SJCRH30 (cell line): ENCODE measurements at places on chromosomes 16 and 17.

DNA sequence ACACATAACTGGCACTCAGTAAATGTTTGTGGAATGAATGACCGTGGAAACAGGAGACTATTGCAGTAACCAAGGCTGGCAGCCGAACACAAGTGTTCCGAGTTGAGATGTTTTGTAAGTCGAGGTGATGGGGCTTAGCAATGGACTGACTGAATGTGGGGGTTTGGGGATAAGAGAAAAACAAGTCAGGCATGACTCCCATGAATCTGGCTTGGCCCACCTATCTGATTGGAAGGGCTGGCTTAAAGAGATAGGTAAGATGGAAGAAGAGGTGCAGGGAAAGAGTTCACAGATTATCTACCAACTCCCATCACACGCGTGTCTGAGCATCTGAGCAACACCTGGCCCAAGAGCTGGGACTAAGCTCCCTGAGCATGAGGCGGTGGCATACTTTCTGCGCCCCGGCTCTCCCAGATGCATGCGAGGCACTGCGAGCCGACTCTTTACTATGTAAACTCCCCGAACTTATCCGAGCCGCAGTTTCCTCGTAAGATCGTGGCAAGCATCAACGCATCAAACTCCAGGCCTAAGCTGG is 539 bp downstream of the IFT20 start:
- no peak for DNase-seq

DNA sequence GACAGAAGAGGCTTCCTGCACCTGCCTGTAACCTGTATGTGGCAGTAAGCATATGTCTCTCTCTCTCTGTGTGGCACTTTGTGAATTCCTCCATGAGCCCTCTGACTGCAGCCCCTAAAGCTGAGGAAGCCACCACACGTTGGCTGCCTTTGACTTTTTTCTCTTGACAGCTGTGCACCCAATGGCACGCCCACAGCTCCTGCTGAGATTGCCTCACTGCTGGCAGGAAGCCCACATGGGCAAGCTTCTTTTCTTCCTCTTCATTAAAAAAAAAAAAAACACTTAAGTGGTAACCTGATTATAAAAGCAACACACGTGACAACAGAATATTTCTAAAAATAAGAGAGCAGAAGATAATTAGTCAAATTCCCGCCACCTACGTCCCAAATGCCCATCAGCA is 34.0 kb upstream of the PIRT start:
- peak; percentile 2 for DNase-seq

GRCh38 chr17:83191388-83192160 is 112.2 kb downstream of the METRNL start:
- DNase-seq, result no peak

GRCh38 chr17:72693151-72693878 is 399.2 kb downstream of the SLC39A11 start:
- no peak for DNase-seq

GRCh38 chr17:81095383-81095762 is 60.4 kb downstream of the BAIAP2 start:
- peak; percentile 75 for DNase-seq

DNA sequence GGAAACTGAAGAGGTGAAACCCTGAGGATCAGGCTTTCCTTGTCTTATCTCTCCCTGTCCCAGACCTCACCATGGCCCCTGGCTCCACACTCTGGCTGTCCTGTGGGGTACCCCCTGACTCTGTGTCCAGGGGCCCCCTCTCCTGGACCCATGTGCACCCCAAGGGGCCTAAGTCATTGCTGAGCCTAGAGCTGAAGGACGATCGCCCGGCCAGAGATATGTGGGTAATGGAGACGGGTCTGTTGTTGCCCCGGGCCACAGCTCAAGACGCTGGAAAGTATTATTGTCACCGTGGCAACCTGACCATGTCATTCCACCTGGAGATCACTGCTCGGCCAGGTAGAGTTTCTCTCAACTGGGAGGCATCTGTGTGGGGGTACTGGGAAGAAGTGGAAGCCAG is 1.4 kb downstream of the CD19 start:
- DNase-seq, result no peak

DNA sequence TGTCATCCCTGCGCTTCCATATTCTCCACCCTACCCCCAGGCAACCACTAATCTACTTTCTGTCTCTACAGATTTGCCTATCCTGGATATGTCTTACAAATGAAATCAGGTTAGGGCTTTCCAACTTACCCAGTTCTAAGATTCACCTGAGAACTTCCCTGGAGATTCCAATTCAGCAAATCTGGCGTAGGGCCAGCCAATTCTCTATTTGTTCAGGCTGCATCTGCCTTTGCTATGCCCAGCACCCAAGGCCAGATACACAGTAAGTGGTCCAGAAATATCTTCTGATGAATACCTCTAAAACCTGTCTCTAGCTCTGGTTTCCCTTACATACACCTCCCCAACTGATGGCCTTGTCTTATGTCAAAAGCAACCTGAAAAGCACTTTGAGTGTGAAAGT is 10.4 kb upstream of the CTCF start:
- no peak for DNase-seq

GRCh38 chr16:363766-364490 is 6.4 kb downstream of the MRPL28 start:
- no peak for DNase-seq

DNA sequence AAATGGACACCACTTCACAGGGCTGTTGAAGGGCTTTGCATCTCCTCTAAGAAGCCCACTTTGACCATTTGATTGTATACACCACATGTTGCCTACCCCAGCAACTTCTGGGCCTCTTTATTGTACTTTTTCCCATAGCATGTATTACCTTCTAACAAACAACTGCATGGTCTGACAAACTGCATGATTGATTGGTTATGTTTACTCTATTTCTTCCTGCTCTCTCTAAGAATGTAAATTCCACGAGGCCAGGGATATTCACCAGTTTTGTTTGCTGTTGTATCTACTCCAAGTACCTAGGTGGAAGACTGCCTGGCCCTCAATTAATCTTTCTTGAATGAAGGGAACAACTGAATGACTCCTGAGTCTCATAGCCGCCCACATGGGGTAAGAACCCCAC is 22.2 kb upstream of the BBS2 start:
- no peak for DNase-seq

- DNase-seq, result no peak
Observed at GRCh38 chr16:67397036-67397801, 3.9 kb upstream of the TPPP3 start.

GRCh38 chr17:51261024-51261963 is 948 bp downstream of the UTP18 start:
- no peak for DNase-seq

DNA sequence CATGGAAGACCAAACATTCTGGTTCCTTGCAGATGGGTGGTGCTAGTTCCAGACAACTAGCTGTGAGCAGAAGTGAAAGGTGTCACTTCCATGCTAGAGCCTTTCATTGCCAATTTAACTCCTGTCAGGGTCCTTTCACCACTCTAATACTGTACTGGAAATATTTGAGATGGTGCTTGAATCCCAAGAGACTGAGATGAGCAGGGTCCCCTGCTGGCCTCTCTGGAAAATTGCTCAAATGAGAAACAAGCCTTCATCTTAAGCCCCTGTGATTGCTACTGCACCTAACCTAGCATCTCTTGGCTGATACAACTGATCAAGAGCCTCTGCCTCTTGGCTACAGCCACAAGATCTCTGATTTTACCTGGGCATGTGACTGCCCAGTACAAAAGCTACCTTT is 7.4 kb upstream of the VAC14 start:
- no peak for DNase-seq

DNA sequence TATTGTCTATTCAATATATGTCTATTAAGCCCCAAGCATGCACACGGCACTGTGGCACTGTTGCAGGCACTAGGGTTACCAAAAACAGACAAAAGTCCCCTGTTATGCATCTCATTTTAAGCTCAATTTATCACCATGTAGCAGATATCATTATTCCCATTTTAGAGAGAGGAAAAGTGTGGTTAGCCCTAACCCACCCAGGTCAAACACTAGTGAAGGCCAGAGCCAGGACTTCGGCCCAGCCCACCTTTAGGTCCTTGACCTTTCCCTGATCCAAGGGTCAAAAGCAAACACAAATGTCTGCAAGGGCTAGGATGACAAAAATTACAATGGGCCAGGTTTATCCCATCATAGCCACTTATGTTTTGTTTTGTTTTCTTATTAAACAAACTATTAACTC is 130.3 kb upstream of the NUDT7 start:
- no peak for DNase-seq

- peak; percentile 100 for DNase-seq
Observed at GRCh38 chr17:13931111-13931526, 138.2 kb upstream of the COX10 start.

DNA sequence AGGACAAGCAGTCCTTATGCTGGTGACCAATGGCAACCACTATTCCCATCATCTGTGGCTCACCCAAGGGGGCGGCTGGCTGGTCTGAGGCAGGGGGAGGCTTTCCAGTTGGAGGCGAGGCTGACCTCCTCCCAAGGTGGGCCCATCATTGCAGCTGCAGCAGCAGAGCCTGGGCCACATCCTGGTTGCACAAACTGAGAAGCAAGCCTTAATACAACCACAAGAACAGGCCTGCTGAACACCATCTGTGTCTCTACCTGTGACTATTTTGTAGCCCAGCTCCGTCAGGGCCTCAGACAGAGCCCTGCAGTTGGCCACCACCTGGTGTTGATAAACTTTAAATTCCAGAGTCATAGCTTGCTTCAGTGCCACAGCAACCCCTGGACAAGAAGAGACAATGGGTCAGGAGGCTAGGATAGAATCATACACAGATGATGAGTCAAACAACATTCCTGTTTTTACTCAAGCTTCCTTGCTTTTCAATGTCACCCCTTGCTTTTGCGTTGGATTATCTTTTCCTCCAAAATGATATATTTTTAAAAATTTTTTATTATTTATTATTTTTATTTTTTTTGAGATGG is 17.9 kb downstream of the SMCR8 start:
- no peak for DNase-seq

- no peak for DNase-seq
Observed at GRCh38 chr16:28990375-28991040, 5.7 kb downstream of the LAT start.

DNA sequence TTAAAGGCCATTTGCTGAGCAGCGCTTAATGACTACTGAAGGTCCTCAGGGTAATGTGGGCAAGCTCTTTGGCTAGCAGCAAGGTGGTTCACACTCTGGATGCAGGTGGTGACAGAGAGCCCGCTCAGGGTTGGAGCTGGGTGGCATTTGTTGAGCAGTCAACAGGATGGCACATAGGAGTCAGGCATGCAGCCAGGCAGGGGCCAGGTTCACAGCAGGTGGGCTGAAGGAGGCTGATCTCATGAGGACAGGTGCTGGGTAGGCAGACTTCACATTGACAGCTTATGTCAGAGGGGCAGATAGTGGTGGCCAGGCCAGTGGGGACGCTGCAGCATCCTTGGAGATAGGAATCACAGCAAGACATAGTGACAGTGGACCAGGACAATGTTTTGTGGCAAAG is 4.5 kb downstream of the KRTAP3-1 start:
- DNase-seq, result no peak

DNA sequence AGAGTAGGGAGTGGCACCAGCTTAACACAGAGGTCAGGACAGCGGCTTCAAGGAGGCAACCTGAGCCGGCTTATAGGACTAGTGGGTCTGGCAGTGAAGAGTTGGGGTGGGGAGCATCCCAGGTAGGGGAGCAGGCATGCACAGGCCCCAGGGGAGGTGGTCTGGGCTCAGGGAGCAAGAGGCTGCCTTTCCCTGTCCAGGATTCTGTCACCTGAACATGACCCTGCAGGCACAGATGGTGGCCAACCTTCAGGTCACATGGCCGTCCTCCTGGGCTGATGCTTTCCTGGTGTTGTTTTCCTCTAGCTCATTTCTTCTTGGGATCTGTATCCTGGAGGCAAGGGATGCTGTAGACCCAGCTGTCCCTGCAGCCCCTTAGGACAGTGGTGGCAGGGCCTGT is 3.5 kb upstream of the MYO15A start:
- no peak for DNase-seq

DNA sequence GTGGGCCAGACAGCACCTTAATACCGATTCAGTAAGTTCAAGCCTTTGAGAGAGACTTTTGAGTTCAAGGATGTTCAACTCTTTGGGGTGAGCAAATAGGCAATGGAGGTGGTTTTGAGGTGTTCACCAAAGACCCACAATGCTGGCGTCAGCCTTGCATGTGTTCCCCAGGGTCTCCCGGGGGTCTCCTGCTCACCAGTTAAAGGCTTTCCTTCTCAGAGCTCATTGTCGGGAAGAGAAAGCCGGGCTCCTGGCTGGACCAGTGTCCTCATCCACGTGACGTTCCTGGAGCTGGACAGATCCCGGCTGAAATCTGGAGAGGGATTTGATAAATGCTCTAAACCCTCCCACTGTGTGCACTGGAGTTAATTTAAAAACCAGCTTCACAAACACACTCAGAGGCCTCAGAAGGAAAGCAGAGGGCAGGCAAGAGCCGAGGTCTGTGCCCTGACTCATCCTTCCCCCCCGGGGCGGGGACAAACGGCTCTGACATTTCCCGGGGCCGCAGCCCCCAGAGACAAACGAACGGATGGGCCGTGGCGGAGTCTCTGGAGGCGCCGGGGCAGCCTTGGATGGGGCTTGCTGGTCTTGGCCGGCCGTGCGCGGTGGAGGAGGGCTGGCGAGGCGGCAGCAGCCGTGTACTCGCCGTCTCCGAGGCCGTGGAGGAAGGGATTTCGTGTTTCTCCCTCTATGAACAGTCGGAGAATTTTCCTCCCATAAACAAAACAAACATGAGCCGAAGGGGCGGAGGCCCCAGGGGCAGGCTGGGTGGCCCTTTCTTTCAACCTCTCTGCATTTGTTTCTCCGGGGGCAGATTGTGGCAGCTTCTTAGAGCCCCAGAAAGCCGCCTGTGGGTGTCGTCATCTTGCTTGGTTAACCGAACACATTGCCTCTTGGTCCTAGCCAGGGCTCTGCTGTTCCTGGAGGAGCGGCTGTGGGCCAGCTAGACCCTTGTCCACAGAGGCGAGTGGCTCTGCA is 94.2 kb downstream of the NTN1 start:
- peak; percentile 82 for DNase-seq

GRCh38 chr16:65808790-65809189 is 557.7 kb upstream of the CDH5 start:
- no peak for DNase-seq

DNA sequence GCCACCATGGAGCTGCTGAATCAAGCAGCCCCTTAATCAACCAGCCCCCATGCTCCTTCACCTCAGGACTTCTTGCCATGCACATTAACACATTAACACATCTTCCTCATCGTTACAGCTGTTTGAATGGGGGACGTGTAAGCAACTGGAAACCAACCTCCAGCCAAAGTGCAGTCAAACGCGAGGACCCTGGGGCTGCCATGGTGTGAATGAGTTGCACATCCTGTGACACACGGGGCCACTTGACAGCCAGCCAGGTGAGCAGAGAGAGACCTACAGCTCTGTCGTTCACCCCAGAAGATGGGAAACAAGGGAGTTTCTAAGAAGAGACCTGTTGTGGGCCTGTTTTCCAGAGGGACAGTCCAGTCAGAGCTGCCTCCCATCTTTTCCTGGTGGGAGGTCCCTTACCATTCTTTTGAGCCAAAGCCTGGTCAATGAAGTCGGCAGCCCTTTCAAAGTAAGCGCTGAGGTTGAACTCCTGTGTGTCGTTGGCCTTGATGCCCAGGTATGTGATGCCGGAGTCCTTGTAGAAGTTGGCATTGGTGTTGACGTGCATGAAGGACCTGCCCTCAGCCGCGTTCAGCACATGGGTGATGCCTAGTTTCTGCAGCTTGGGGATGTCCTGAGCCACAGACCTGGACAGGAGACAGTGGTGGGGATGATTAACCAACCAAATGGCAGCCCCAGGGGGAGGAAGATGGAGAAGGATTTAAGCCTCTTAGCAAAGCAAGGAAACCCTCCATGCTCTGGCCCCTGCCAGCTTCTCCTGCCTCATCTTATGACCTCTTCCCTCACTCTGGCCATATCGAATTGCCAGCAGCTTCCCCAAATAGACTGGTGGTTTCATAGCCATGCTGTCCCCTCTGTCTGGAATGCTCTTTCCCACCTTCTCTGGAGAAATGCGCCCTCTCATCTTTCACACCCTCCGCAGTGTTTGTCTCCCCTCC is 4.2 kb downstream of the DUSP3 start:
- DNase-seq, result no peak
